Stimulated activated CD4-positive, alpha-beta T cell treated with anti-CD3 and anti-CD28 coated beads, Interleukin-1b, Interleukin-23, amount 100 ng/mL, for 1 hour (primary cell): ENCODE measurements at places on chromosomes 12 and 14.

DNA sequence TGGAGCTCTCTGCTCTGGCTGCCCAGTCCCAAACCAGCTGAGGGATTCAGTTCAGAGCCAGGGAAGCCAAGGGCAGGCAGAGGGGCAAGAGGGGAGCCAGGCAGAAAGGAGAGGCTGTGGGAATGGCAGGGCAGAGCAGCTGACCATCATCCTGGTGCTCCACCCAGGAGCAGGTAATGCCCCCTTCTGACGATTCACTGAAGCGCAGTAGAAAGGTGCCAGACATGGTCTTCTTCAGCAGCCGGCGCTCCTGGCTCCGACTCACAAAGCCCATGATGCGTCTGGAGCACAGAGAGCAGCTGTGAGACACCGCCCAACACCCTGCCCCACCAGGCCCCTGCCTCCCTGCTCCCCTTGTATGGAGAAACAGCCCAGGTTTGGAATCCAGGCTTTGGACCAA lies 8.0 kb downstream of the IL23A start:
- DNase-seq = no peak

- DNase-seq = peak; percentile 83
These were observed 5.1 kb upstream of the PSMA3 start for GRCh38 chr14:58239244-58240195.

DNA sequence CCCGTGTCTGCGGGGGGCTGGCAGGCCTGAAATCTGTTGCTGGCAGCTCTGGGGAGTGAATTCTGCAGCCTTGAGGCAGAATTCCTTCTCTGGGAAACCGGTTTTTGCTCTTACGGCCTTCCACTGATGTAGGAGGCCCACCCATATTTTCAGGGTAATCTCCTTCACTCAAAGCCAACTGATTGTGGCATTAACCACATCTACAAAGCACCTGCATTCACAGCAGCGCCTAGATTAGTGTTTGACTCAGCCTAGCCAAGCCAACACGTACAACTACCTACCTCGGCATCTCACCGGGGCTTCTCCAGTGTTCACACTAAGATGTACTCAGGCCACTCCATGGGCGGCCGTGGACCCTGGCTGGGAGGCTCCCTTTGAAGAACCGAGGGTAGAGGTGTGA lies 15.8 kb downstream of the C12orf43 start:
- DNase-seq = no peak

- DNase-seq = no peak
These were observed 173.9 kb downstream of the TSPAN9 start for GRCh38 chr12:3251067-3251466.

DNA sequence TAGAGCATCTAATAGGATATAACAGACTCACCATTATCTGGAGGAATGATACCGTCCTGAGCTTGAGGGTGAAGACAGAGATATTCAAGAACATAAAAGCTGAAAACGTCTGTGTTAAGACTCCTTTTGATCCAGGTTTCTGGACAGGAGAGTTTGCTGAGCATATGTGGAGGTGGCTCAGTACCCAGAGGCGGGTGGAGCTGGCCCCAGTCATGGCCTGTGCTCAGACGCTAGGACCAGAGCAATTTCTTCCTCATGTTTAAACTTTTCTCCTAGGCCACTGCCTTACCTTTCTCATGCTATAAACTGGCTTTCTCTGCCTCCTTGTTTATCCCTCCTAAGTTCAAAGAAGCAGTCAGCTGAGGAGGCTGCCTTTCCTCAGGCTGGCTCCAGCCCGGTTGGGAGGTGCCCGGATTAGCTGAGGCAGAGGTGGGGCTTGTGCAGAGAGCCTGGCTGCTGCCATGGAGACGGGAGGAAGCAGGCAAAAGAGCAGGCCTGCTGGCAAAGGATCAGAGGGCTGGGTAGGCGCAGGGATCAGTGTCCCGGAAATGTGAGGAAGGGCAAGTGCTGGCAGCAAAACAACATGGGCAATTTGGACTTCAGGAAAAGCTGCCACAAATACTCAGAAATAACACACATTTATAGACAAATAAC lies 13.7 kb downstream of the COA8 start:
- DNase-seq = no peak

DNA sequence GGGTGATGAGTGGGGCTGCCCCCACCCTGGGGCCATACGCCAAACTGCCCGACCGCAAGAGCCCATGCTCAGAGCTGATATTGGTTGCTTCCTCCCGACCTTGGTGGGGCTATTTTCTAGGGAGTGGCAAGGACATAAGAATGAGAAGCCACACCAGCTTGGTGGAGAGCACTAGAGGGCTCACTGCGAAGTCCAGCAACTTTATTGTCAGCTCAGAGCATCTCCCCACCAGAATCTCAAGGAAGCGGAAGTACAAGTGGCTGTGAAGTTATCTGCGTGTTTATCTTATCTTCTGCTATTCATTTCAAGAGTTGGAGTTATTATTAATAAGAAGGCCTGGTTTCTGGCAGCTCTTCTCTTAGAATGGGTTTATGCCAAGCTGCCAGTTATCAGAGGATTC lies 4.9 kb upstream of the PLXNC1 start:
- DNase-seq = no peak

DNA sequence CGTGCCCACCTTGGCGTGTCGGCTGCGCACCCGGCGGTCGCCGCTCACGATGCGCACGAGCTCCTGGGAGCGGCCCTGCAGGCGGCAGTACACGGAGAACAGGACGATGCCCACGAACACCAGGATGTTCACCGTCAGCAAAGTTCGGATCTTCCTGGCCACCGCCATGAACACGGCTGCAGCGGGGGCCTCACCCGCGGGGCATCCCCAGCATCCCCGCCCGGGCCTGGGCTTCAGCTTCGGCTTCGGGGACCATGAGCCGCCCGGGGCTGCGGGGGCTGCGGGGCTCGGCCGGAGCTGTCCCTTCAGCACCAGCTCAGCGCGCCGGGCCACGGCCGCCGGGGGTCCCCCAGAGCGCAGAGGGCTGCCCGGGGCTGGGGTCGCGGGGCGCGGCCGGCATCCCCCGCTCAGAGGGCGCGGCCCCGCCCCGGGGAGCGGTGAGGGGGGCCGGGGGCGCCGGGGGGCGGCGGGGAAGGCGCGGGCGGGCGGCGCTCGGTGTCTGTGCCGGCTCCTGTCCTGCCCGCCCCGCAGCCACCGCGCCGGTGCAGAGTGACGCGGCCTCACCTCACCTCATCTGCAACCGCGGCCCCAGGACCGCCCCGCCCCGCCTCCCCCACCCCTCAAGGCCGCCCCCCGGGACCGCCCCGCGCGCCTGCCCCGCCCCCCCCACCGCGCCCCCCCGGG lies at the start of gene GALNT9:
Gene GALNT9 (minus strand): TSS at position 554 of the 684 bp plus-strand sequence. CDS start 386 bp downstream, at position 168.
- no peak for DNase-seq

GRCh38 chr14:80536456-80536855 lies 325.2 kb upstream of the DIO2 start:
- DNase-seq = no peak

GRCh38 chr12:16154990-16155389 lies 122.5 kb downstream of the SLC15A5 start:
- no peak for DNase-seq

GRCh38 chr14:96965885-96966595 lies 168.9 kb downstream of the VRK1 start:
- no peak for DNase-seq

- no peak for DNase-seq
These were observed 162.8 kb downstream of the RGS6 start for GRCh38 chr14:72094844-72095582.

- DNase-seq = no peak
These were observed 2.8 kb upstream of the DCN start for GRCh38 chr12:91185421-91185820.

DNA sequence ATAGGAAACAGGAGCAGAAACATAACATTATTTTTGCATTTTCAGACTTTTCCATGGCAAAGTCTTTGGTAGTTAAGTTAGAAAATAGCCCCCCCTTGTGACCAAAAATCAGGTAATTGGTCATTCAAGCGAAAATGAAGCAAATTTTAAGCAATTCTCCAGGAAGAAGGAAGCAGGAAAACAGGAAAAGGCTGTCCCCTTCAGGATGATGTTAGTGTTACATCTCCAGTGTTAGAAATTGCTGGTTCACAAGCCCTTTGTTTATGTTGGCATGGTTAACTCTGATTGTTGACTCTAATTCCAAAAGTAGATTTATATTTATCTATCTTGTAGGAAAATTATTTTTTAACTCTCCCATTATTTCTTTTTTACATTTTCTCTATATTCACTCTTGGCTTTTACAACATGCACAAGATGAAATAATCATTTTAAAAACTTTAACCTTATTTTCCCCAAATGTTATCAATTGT lies 18.8 kb upstream of the GAS2L3 start:
- DNase-seq = no peak

- no peak for DNase-seq
These were observed 310.4 kb downstream of the KCNH5 start for GRCh38 chr14:62734831-62735230.

DNA sequence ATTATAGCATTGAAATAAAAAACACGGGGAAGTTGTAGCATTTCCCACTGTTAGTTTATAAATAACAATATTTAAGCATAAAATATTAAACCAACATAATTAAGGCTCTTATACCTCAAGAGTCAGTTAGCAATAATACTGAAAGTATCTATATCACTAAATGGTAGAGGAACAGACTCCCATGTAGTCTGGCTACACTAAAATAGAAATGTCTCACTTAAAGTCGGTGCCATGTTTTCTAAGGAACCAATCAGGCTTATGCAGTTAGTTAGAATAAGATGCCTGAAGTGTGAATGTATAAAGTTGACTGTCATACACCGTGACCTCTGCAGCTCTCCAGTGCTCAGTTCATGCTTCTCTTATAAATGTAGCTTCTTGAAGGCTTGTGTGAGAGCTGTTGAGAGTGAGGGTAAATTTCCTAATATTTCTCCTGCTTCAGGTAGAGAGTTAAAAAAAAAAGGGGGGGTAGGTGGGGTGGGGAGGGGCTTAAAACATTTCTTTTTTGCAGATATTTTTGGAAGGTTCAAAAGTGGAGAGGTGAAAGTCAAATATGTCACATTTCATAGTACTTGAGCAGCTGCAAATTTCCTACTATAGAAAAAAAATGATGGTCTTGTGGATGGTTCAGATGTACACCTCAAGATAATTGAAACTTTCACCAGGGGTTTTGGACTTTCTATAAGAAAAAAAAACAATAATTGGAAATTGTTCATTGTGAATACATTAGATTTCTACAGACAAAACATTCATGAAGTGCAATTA lies 64.5 kb downstream of the PTCSC3 start:
- DNase-seq = no peak

DNA sequence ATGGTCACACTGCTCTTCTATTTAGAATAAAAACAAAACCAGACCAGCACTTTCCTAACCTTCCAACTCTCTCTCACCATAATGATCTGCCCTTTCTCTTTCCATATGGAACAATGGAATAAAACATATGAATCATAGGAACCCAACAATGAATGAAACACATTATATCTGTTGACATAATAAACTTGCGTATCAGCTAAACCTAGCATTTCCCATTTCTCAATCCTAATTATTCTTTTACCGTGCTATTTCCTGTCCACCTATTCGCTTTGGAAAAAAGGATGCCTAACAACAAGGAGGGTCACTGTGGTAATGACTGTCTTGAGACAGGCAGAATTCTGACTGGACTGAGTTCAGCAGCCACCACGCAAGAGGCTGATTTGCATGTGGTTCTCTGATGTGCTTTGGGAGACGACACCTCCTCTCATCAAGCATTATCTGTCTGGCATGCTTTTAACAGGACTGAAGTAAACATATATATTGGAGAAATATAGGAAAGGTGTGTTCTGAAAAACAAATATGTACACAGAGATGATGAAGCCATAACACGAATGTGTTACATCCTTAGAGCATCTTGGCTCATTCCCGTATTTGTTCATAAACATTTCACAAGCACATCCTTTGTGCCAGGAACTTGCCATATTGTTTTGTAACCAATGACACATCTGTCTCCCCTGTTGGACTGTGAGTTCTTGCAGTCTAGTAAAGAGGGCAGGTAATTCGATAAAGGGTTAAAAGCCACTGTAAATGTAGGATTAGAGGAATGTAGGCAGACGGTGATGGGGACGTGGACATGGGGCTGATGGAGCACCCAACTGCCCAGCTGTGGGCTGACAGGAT lies 87.7 kb downstream of the PTPRB start:
- DNase-seq = no peak

DNA sequence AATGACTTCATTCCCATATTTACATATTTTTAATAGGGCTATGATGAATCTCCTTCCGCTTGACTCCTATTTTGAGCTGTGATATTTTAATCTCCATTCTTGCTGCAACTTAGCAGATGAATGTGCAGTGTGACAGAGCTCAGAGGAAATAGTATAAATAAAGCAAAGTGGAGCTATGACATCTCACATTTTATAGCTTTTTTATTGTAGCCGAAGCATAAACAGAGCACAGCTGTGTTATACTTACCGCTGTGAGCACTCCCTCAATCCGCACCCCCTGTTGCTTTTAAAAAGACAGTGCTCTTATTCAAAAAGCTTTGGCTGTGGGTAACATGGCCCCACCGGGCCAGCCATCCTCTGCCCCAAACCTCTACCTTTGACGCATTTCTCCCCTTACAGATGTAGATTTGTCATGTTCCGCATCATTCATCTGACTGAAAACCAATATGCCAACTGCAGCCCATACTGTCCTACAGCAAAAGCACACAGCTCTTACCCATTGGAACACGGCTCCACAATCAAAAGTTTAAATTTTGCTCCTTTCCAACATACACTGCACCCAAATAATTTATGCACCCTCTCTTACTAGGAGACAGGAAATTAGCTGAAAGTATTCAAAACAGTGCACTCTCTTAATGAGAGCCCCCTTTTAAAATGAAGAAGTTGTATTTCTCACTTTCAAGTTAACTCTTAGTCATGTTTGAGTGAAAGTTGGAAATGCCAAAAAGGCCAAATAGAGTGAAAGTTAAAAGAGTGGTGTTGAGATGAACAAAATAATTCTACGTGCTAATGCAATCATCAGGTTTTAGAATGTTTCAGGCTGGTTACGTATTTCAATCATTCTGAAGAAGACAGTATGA lies 429.3 kb upstream of the SOX5 start:
- DNase-seq = no peak

DNA sequence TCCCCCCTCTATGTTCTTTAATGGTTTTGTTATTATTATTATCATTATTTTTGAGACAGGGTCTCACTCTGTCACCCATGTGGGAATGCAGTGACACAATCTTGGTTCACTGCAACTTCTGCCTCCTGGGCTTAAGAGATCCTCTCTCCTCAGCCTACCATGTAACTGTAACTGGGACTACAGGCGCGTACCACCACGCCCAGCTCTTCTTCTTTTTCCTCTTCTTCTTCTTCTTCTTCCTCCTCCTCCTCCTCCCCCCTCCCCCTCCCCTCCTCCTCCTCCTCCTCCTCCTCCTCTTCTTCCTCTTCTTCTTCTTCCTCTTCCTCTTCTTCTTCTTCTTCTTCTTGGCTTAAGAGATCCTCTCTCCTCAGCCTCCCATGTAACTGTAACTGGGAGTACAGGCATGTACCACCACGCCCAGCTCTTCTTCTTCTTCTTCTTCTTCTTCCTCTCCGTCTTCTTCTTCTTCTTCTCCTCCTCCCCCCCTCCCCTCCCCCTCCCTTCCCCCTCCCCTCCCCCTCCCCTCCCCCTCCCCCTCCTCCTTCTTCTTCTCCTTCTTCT lies 5.4 kb upstream of the KRT7 start:
- no peak for DNase-seq

DNA sequence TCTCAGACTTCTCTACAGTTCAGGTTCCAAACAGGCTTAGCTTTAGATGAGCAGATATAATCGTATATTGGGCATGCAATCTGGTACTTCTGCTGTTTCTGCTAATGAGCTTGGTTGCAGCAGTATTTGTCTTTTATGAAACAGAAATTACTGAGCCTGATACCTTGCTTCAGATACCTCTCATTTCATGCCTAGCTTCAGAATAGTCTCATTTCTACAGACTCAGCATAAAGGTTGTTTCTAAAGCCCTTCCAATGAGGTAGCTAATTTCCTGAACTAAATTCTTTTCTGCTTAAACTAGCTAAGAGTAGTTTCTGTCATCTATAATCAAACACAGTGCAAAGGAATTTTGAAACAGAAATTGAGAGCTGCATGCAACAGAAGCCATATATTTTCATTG lies 275.0 kb upstream of the KITLG start:
- DNase-seq = no peak
